ENCODE measurements at places on chromosomes 3 and 15.

DNA sequence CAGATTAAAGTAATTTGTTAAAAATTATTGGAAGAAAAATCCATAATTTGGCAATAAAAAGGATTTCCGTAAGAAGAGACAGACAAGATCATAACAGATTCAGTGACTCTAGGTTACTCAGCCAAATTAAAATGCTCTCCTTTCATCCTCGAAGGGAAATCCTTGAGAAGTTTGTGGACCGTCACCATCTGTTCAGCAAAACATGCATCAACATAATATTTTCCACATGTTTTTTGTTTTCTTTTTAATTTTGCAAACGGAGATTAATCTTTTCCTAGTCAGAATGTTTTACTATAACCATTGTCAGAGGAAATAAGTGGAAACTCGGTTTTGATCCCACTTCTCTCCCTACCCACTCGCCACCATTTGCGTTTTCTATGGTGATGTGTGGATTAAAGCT is 128.3 kb downstream of the TMCO5A start:
- no peak for DNase-seq

- DNase-seq: no peak
Observed at GRCh38 chr3:124346487-124346886, 354.6 kb upstream of the ROPN1 start.

DNA sequence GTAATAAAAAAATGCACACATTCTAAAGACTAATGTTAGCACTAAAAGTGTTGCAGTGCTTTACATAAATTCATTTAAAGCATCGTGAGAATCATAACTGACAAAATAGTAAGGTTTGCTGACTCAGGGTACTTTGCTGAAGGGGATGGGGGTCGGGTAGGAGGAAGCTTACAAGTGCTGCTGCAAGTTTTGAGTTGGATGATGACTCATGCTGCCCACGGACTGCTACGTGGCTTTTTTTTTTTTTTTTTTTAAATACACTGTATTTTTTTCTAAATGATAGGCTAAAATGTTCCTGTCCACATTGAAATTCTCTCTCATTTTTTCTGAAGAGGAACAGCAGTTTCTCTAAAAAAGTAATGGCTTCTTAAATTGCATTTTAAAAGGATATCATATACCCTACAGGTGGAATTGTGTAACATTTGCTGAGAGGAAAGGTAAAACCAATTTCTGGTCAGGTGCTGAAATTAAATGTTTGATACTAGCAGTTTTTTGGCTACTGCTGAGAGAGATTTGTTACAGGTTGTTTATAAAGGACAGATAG is 2.2 kb downstream of the MAPK6 start:
- peak; percentile 61 for DNase-seq

GRCh38 chr3:24551626-24552025 is 57.0 kb upstream of the THRB start:
- no peak for DNase-seq

- no peak for DNase-seq
Observed at GRCh38 chr3:14989943-14990779, 42.8 kb downstream of the NR2C2 start.

DNA sequence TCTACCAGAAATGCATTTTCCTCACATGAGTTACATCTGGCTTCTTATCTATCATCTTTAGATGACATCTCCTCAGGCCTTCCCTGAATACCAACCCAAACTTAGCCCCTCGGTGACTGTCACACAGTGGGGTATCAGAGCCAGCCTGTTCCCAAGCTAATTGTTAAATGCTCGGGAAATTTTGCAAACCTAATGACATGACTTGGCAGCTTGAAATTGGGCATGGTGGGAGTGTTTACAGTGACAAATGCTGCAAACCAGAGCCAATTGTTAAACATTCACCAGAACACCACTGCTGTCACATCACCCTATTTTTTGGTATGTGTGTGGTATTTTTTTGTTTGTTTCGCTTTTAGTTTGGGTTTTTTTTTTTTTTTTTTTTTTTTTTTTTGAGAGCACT is 130.8 kb downstream of the HCN4 start:
- DNase-seq: peak; percentile 37

DNA sequence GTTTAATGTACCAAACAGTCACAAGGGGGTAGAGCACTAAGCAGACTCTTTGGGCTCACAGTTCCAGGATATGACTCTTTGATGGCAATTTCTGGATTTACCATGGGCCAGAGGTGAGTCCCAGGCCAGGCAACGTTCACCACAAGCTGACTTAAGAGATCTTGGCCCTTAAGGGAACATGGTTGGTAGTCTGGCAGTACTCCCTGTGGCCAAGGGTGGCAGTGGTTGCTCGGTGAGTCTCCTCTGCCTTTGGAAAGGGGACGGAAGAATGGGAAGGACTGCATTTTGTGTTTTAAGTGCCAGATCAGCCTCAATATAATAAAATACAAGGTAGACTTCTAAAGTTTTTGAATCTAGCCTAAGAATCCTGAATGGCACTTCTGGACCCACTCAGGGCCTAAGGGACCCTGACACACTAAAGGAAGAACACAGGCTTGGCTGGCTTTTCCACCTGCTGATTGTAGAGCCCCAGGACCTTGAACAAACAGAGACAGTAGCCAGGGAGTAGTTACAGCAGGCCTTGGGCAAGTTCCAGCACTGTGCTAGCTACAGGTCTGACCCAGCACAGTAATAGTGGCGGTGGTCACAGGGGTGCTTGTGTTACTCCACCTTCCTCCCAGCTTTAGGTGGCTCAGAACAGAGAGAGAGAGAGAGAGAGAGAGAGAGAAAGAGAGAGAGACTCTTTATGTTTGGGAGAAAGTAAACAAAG is 730.7 kb upstream of the ALCAM start:
- DNase-seq: peak; percentile 9

DNA sequence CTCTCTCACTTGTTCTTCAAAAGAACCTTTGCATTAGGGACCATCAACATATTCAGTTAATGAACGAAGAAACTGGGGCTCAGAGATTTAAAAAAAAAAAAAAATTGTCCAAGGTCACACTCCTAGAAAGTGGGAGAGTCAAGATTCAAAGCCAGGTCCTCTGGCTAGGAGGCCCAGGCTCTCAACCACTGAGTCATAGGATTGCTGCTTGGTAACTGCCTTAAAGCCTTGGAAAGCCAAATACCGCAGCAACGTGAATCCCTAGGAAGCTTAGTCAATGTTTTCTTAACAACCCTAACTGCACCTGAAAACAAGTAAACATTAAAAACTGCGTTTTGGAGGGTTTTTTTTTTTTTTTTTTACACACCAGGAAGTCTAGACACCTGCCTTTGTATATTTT is 156.8 kb downstream of the WNT5A start:
- DNase-seq: no peak

DNA sequence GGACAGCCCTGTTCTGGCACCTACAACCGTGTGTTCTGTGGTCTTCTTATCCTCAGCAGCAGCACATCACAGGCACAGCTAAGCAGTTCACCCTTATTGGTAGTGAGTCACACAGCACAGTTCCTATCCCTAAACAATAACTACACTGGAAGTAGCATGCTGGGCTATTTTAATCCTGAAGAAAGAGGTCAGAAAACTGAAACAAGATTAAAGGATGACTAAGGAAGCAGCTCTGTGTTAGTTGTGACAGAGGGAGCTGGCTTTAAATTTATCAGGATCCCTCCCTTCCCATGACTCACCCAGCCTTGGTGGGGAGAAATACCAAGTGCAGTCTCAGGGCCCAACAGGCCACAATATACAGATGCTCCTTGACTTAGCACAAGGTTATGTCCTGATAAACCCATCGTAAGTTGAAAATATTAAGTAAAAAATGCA is 144.3 kb downstream of the ERC2 start:
- no peak for DNase-seq

GRCh38 chr3:113948015-113948917 is 453 bp downstream of the ZDHHC23 start:
- DNase-seq: peak; percentile 68

DNA sequence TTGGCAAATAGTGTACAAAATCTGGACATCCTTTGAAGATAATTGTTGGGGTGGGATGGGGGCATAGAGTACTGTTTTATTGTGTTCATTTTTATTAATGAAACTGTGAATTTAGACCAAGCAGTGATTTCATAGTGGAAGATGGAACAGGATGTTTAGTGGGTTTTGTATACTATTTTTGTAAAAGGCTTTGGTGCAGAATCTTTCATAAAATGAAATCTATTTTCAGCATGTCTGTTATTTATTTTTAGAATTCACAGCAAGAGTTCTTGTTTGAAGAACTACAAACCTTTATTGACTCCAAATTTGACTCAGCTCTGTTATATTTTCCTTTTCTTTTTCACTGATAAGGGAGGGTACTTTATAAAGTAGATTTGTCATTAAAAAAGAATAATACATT is 145.4 kb downstream of the AKAP13 start:
- DNase-seq: no peak

- no peak for DNase-seq
Observed at GRCh38 chr3:89467898-89468363, 360.5 kb downstream of the EPHA3 start.

- DNase-seq: no peak
Observed at GRCh38 chr15:93048426-93048721, 40.6 kb downstream of the RGMA start.

DNA sequence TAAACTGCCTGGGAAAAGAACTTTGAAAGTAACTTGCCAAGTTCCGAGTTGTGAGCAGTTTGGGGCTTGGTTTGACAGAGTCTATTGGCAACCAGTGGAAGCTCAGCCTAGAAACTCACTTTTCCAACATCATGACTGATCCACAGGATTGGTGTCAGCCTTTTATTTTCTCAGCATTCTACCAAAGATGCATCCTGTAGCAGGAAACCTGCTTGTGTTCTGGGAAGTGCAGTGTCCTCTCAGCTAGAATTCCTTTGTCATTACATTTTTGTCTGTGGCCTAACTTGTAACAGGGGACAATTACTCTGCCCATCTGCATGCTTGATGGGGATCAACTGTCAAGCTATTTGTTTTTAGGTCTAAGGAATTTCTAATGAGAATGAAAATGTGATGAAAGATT is 116.7 kb upstream of the LMOD3 start:
- no peak for DNase-seq

DNA sequence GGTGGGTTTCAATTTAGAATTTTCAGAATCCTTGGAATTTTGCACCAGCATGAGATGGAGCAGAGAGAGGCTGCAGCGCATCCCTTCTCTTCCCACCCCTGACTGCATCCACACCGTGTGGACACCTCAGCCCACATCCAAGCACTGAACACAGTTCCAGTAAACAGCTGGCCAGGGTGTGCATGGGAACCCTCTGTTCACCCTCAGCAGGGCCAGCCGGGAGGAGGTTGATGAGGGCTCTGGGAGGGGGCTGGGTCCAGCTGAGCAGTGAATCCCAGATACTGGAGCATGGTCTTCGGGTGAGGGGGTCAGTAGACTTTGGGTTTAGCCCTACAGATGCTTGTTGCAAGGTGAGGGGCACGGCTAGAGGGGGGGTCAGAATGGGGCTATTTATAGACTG is 85.8 kb downstream of the RPLP1 start:
- no peak for DNase-seq

- no peak for DNase-seq
Observed at GRCh38 chr15:93327364-93327763, 238.4 kb upstream of the RGMA start.

GRCh38 chr15:65939901-65940617 is 70.8 kb downstream of the RAB11A start:
- no peak for DNase-seq

- peak; percentile 59 for DNase-seq
Observed at GRCh38 chr3:150286390-150287147, 121.5 kb upstream of the TSC22D2 start.

GRCh38 chr15:37017031-37017625 is 83.2 kb downstream of the MEIS2 start:
- no peak for DNase-seq

GRCh38 chr15:32670623-32671022 is 29.1 kb downstream of the SCG5 start:
- no peak for DNase-seq

DNA sequence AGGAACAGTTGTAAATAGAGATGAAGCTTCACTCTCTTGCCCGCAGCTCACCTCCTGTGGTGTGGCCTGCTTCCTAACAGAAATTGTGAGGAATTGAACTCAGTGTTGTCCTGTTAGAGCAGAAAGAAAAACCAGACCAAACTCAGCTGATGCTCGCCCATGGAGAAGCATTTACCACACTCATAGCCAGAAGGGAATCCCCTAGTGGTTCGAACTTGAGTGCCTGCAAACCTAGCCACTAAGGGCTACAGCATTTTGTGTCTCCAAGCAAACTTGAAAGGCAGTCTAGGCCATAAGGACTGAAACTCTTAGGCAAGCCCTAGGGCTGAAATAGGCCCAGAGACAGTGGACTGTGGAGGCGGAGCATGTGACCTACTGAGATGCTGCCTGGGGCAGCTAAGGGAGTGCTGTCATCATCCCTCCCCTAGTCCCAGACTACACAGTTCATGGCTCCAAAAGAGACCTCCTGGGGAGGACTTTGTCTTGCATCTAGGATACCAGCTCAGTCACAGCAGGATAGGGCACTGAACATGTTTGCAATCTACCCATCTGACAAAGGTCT is 44.5 kb upstream of the MCTP2 start:
- DNase-seq: no peak

DNA sequence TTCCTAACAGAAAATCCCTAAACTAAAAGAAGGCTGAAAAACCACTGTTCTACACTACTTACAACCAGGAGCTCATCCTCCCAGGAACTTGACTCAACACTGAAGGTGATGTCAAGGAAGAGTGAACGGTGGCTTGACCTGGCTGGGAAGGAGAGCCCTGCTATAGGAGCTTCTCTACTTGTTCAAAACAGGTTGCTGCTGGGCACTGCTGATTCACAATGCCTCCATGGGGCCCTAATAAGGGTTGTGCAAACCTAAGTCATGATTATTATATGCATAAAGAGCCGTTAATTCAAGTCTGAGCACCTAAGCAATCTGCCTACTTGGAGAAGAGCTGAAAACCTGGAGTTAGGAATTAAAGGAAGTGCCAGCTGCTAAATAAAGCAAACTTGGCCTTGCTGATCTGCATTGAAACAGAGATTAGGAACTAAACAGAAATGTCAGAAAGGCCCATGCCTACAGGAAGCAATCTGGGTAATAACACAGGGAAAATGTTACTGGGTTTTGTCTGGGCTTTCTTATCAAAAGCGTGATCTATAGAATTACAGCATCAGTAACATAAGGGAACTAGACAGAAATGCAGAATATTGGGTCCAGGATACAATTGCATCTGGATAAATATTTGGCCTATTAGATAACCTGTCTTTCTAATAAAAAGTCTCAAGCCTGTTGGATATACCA is 243.2 kb downstream of the NEK10 start:
- DNase-seq: no peak

- no peak for DNase-seq
Observed at GRCh38 chr3:44932271-44932670, 43.7 kb downstream of the ZDHHC3 start.

- DNase-seq: no peak
Observed at GRCh38 chr3:133956353-133956752, 60.7 kb upstream of the RAB6B start.

- DNase-seq: no peak
Observed at GRCh38 chr15:25597571-25597970, 158.7 kb upstream of the UBE3A start.

- no peak for DNase-seq
Observed at GRCh38 chr3:194424953-194425352, 25.9 kb upstream of the GP5 start.

DNA sequence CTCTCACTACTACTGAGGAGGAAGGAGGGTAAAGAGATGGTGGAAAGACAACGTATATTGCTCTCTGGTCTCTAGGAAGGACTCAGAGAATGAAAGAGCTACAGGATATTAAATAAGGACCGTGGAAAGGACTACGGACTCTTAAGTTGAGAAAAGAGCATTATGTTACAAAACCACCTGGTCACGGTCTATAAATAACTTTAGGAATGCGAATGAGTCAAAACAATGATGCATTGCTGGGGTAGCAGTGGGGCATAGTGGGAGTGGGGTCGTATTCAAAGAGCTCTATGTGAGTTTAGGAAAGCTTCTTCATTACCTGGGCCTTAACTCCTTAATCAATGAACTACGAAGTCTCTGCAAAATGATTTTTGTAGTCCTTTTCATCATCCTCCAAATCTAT is 295.7 kb upstream of the SOX14 start:
- peak; percentile 20 for DNase-seq

Measured in NCI-H2171 treated with DMSO at 0.1 percent for 48 hours (cell line).